ENCODE measurements at places on chromosomes 1 and 21.

GRCh38 chr21:14758849-14759248 is 212.7 kb upstream of the SAMSN1 start:
- no peak for DNase-seq

- DNase-seq = no peak
Observed at GRCh38 chr21:28761674-28762356, 230.9 kb downstream of the LTN1 start.

- peak; percentile 13 for DNase-seq
Observed at GRCh38 chr1:231724876-231725647, 98.5 kb downstream of the DISC1 start.

DNA sequence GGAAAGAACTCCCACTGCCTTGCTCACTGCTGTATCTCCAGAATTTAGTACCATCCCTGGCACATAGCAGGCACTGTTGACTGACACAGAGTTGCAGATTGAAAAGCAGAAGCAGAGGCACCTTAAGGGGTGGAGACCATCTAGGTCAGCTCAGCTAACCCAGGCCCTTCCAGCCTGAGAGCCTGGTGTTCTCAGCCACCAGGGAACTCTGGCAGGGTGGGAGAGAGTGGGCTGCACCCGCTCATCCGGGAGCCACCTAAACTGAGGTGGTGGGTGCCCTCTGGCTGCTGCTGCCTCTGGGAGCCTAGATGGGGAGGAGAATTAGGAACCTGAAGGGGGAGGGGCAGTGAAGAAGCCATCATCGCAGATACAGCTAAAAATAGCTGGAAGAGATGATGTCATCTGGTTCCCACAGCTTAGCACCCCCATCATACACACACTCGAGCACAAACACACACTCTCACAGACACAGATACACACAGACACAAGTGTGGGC is 1.5 kb upstream of the TSPAN1 start:
- DNase-seq = peak; percentile 29

- no peak for DNase-seq
Observed at GRCh38 chr21:26732432-26733221, 112.6 kb downstream of the ADAMTS1 start.

Measured in NCI-H1417 (cell line).